Stimulated activated CD8-positive, alpha-beta memory T cell treated with anti-CD3 and anti-CD28 coated beads, Interleukin-4, amount 100 ng/mL, for 1 hour (primary cell): ENCODE measurements at places on chromosomes 13 and 19.

DNA sequence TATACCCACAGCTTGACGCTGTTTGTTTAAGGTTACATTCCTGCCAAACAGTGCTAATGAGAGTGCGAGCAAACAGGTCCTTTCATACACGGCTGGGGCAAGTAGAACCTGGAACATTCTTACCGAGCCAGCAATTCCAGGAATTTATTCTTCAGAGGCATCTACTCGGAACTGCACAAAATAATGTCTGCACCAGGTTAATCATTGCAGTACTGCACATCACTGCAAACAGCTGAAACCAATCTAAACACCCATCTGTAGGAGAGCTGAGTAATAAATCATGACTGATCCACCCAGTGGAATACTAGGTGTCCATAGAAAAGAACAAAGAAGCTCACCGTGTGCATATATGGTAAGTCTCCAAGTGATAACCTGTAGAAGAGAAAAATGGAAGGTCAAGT is 1.2 kb upstream of the ZNF579 start:
- no peak for DNase-seq

- DNase-seq = no peak
These were observed 14.4 kb downstream of the LONP1 start for GRCh38 chr19:5705552-5705951.

DNA sequence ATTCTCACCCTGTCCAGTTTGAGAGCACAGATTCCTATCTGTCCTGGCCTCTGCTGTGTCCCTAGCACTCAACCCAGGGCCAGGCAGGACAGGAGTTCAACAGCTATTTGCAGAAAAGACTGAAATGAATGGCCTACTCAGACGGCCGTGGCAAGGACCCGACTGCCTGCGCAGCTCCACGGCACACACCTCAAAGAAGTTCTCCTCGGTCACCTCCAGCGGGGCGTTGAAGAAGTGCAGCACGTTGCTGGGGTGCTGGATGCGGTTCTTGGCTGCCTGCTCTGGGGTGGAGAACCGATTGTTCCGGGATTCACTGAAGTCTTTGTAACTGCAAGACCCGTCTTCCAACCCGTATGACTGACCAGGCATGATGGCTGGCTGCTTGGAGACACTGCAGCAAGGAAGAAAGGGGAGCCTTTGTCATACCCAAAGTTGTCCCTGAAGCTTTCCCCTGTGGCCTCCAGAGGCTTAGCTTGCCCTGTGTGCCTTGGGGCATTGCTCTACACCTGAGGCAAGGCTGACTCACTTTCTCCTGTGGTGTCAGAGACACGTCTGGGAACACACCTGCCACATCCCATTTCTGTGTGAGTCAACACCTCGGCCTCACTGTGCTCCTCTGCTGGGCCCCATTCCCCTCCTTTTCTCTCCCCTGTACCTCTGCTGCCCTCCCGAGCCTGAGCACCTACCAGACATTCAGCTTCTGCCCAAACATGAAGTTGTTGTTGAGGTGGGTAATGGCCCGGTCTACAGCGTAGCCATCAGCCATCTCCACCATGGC is 6.8 kb upstream of the ECH1 start:
- DNase-seq = no peak

DNA sequence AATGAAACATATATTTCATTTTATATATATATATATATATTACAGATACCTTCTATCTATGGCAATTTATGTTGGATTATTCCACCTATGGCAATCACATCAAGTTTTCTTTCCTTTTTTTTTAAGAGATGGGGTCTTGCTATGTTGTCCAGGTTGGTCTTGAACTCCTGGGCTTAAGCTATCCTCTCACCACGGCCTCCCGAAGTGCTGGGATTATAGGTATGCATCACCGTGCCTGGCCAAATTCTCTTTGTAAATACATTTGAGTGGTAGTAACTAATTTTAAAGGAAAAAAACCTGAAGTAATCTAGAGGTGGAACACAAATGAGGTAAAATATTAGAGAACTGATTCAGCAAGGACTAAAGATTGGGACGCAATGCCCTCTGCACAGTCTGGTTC is 21.6 kb upstream of the BRD4 start:
- no peak for DNase-seq

DNA sequence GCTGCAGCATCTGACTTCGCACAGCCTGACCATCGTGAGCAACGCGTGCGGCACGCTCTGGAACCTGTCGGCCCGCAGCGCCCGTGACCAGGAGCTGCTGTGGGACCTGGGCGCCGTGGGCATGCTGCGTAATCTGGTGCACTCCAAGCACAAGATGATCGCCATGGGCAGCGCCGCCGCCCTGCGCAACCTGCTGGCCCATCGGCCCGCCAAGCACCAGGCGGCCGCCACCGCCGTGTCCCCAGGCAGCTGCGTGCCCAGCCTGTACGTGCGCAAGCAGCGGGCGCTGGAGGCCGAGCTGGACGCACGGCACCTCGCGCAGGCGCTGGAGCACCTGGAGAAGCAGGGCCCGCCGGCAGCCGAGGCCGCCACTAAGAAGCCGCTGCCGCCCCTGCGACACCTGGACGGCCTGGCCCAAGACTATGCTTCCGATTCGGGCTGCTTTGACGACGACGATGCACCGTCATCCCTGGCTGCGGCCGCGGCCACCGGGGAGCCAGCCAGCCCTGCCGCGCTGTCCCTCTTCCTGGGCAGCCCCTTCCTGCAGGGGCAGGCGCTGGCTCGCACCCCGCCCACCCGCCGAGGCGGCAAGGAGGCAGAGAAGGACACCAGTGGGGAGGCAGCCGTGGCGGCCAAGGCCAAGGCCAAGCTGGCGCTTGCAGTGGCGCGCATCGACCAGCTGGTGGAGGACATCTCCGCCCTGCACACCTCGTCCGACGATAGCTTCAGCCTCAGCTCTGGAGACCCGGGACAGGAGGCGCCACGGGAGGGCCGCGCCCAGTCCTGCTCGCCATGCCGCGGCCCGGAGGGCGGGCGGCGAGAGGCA is 13.6 kb downstream of the C19orf25 start:
- DNase-seq = no peak

GRCh38 chr19:5155586-5156210 is 184.9 kb downstream of the PTPRS start:
- DNase-seq = no peak

DNA sequence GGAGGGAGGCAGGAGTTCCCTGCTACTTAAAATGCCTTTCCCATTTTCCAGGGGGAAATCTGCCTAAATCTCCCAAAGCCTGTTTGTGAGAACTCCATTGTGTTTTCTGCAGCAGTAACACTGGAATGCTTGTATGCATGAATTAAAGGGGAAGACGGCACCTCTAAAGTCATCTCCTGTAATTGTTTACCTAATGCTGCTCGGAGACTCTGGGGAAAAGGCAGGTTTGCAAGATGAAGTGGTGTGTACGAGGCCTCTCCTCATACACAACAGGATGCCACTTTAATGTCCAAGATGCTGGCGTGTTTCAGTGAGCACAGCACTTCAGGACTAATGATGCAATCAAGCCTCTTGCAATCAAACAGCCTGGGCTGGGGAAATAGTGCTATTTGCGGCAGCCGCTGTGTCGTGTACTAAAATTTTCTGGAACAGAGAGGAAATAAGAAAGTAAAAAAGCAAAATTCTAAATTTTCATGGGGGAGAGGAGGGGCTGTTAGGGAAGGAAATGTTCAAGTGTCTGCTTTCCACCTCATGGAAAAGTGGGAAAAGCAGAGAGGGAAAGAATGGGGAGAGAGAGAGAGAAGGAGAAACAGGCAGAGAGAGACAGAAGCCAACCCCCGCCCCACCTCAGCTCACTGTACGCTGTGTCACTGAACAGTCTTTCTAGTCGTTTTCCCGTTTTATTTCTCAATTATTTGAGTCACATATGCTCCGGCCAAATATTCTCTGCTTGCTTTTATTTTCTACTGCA is 32.9 kb downstream of the TSHZ3 start:
- no peak for DNase-seq

DNA sequence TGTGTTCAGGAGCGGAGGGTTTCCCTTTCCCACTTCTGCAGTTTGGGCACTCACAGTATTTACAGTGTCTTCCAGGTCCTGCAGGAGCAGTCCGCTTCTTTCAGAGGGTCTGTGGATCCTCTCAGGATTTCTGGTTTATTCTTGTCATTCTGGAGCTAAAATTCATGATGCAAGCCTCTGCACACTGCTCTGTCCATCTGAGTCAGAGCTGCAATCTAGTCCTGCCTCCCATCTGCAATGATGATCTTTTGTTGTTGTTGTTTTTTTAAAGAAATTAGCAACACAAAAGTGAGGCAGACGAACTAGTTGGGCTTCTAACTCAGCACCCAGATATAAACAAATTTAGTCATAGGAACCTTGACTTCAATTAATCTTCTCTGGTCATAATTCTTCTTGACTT is 86.5 kb downstream of the DLEU7 start:
- DNase-seq = no peak

DNA sequence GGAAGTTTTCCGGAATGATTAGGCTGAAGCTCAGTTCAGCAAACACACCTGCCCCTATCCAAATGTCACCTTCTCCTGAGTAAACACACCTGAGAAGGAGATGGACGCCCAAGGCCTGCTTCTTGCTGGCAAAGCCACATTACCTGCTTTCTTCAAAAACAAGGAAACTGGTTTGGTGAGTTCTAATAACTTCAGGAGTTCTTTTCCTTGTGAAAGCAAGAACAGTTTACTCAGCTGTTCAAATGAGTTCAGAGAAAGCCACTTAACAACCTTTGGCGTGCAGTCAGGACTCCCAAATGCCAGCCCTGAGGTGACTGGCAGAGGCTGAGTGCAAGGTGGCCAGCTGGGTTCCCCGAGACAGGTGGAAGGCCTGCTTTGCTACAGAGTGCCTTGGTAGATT is 160.5 kb downstream of the STK24 start:
- DNase-seq = no peak

DNA sequence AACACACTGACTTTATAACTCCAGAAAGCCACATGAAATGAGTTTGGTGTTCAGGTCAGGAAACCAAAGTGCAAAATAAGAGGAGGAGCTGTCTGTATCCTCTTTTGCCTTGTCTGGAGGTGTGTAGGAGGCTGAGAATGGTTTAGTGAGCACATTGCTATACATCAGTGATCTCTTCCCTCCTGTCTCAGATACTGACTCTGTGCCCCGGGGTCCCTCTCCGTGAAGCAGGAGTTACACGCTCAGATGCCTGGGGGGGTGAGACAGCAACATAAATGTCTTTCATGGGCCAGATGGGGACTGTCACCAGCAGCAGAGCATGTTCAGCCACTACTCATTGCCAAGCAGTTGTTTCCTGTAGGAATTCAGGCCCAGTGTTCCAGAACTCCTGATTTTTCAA is 285.4 kb downstream of the ATP8A2 start:
- DNase-seq = no peak

- peak; percentile 2 for DNase-seq
These were observed 53.0 kb upstream of the ZNF254 start for GRCh38 chr19:24033963-24034342.

DNA sequence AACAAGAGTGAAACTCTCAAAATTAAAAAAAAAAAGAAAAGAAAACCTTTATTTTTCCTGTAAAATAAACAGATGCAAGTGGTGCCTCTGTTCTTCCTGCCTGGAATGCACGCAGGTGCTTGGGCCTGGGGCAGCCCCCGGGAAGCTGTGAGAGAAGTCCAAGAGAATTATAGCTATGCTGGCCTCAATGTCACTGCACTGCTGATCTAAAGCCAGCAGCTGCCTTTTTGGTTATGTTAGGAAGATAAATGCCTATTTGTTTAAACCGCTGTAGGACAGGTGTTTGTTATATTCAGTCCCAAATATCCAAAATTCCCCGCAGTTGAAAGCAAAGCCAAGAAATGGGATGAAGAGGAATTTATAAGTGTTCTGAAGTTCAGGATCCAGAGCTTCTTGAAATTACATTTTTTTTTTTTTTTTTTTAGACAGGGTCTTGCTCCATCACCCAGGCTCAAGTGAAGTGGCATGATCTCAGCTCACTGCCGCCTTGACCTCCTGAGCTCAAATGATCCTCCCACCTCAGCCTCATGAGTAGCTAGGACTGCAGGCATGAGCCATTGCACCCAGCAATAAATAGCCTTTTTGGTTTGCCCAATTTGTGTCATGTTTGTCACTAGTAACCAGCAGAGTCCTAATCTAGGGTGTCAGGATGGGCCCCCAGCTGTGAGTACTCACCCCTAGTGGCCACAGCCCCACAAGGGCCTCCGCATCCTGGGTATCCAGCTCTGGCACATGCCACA is 2.2 kb downstream of the RINL start:
- no peak for DNase-seq

DNA sequence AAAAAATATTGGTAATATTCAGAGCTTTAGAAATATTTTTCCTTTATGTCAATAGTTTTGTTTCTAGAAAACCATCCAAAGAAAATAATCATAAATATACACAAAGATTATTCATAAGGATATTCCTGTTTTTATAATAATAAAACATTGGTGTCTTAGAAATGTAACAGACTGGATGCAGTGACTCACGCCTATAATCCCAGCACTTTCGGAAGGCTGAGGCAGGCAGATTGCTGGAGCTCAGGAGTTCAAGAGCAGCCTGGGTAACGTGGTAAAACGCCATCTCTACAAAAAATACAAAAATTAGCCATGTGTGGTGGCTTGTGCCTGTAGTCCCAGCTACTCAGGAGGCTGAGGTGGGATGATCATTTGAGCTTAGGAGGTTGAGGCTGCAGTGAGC is 106.8 kb downstream of the DHRS12 start:
- DNase-seq = no peak

DNA sequence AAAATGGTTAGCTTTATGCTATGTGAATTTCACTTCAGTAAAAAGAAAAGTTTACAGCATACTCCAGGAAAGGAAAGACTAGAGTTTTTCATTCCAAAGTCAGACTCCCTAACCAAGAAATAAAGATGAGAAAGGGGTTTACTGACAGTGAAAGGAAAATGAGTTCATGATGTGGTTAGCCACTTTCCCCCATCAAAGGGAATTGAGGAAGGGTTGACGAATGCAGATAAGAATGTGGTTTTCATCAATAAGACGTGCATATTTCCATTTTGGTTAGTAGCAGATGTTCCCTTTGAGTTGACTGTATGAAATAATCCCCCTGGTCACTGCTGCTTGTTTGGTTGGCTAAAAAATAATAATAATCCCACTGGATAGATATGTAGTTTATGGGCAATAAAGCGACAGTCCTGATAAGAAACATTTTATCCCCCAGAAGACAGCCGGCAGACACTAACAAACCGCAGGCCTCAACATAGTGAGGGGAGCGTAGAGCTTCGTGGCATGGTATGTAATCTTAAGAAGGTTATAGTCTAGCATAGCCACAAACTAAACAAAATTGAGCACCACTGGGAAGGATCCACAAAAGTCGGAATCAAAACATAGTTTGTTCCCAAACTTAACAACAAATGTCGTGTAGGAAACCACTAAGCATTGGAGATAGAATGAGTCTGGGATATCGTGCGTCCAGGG is 114.8 kb downstream of the COL4A2 start:
- no peak for DNase-seq

DNA sequence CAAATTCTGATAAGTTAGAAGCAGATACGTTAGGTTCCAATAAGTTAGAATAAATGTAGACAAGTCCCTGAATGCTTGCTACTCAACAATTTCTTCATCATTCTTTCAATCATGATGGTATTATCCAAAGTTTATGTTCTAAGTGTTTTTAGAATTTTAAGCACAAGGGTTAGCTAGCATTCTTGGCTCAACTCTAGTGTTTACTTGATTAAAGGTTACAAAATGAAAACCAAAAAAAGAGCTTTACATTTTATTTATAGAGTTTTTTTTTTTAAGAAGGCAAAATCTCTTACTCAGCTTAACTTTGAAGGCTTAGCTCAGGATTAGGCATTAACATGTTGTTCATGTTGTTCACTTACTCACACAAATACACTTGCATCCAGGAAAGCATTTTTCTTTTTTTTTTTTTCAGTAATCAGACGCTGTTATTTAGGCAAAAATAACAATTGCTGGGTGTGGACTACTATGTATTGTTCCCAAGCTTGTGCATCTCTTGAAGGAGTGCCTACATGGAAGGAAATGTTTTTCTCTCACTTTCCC is 420.6 kb downstream of the DCT start:
- no peak for DNase-seq
